Dermis blood vessel endothelial cell (primary cell): ENCODE measurements at places on chromosomes 2 and 18. TPM values are rescaled to one million over a fixed set of nuclear protein-coding genes. Genes with fewer than 3 reads are reported as not detected.

The KIF5C gene
- 0.14 and 0.34 TPM in 2 replicates for total RNA-seq

The C2orf66 gene
- total RNA-seq, result under 0.01 and 0.14 TPM in 2 replicates

The RAD51AP2 gene
- total RNA-seq, result not detected in 2 replicates

The MC5R gene
- not detected in 2 replicates for total RNA-seq

The IL1RN gene
- under 0.01 TPM in 1 of 2 replicates, not detected in the other for total RNA-seq

The RIF1 gene
- 43.2 and 55.5 TPM in 2 replicates for total RNA-seq

The HAAO gene
- not detected in 2 replicates for total RNA-seq

The BCL2 gene
- 0.88 and 1.4 TPM in 2 replicates for total RNA-seq

The FSHR gene
- total RNA-seq, result not detected in 2 replicates

The IFIH1 gene
- 8.2 and 18.7 TPM in 2 replicates for total RNA-seq

The TTL gene
- total RNA-seq, result 20.8 and 27.6 TPM in 2 replicates

The CFAP210 gene
- not detected in 2 replicates for total RNA-seq

The RESP18 gene
- not detected in 2 replicates for total RNA-seq

DNA sequence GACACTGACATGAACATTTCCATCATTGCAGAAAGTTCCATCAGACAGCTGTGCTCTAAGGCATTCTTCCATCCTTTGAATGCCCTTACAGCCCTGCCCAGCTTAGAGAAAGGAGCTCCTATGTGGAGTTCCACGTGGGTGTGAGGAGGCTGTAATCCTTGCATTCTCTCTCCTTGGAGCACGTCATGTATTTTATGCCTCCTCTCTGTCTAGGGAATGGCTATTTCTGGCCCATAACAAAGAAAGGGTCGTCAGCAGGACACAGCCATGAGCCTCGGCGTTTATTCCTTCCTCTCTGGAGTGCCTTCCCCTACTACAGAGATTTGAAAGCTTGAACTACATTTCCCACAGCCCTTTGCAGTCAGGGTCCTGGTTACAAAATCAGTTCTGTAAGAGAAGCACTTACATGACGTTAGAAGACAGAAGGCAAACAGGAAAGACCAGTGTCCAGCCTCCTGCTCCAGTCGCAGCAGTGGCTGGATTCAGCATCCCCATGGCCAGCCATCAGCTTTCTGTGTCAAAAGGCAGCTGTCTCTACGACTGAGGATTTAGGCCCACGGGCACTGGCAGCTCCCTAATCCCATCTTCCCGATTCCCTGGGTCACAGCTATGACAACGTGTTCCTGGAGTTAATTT is 234.9 kb downstream of the TFCP2L1 start:
- no peak for DNase-seq

GRCh38 chr2:130303169-130303568 is 39.5 kb upstream of the IMP4 start:
- no peak for DNase-seq

- DNase-seq, result peak; percentile 19
These were observed 34.5 kb downstream of the FARP2 start for GRCh38 chr2:241390301-241391206.

GRCh38 chr2:235591921-235592320 is 98.1 kb downstream of the AGAP1 start:
- DNase-seq, result no peak

DNA sequence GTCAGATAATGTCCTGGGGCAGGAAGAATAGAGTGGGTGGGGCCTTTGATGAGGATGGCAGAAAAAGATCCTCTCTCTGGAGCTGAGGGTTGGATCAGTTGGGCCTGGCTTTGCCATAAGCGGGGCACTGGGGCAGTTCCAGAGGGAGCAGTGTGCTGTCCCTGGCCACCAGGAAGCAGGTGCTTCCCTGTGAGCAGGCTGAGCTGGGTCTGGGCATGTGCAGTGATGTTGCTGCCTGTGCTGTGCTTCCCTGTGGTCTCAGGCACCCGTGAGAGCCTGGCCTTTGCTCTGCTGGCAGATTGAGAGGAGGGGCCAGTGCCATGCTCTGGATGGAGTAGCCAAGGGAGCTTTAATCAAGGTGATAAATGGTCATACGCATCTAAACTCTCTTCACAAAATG is 14.6 kb upstream of the NPPC start:
- peak; percentile 88 for DNase-seq

DNA sequence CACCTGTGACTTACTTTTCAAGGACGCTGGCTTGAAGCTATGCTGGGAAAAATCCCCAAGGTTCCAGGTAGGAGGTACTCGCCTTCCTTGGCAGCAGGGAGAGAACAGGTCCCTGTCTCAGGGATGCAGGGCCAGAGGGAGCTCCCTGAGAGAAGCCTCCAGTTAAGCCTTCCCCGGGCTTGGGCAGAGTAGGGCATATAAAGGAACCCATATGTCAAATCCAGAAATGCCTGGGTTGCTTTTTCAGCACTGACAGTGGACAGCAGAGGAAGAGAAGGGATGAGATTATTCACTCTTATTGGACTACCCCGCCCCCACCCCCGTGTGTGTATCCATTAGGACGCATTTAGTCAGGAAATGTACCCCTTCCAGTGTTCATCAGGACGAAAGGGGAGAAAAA is 89.3 kb upstream of the TEX51 start:
- DNase-seq, result no peak

- no peak for DNase-seq
These were observed 32.8 kb downstream of the SOCS6 start for GRCh38 chr18:70321616-70322015.

- DNase-seq, result peak; percentile 91
These were observed 46.4 kb upstream of the BZW1 start for GRCh38 chr2:200765139-200765951.

- DNase-seq, result no peak
These were observed 31.9 kb downstream of the ADI1 start for GRCh38 chr2:3487432-3487831.

- DNase-seq, result no peak
These were observed 304.4 kb downstream of the KCNS3 start for GRCh38 chr2:18182861-18183260.

DNA sequence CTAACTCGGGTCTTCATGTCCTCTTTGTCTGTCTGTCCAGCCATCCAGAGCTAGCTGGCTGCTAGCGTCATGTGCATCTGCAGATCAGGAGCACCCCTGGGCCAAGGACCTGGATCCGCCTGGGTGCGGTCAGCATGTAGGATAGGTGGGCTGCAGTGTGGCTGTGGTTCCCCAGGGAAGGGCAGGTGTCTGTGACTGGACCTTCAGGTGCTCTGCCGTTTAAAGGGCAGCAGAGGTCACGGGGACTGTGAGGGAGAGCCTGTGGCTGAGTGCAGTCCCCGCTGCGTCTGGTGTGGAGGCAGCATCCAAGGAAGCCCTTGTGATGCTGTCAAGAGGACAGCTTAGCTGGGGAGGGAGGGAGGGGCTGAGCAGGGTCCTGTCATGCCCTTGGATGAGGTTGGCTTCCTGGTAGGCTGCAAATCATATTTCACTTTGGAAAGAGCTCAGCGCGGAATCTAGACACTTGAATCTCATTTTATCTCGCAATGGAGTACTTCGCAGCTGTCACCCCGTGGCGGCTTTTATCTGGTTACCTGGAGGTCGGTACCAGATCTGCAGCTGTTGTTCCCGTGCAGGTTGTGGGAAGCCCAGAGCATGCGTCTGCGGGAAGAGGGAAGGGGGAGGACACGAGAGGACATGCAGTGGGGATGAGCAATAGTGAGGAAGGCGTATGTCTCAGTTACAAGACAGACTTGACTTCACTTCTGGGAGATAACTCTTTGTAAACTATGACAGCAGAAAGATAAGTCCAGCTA is 5.9 kb upstream of the RALB start:
- DNase-seq, result no peak

- DNase-seq, result peak; percentile 44
These were observed 4.3 kb downstream of the RAX start for GRCh38 chr18:59268721-59269562.

DNA sequence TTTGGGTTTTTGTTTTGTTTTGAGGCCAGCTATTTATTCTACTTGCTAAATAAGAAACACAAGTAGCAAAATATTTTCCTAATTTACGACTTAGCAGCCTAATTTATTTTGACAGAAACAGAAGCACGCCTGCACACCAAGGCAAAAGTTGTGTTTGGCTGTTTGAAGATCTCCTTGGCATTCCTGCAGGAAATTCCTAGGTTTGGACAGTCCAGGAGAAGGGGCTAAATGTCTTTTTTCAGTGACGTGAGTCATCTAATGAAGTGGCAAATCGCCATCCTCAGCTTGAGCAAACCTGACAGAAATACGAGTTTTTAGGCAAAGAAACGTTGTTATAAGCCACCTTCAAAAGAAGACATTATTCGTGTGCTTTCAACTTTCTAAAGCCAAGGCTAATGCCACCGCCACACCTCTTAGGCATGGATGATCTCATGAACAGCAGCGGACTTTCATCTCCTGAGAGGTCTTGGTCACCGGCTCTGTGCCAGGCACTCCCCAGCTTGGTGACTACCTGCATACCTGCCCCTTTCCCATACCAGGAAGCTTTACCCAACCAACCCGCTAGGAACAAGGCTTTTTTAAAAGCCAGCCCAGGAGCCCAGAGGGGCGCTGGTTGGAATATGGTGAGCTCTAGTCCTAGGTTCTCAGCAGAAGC is 30.9 kb downstream of the STK39 start:
- peak; percentile 59 for DNase-seq

- no peak for DNase-seq
These were observed 211.9 kb downstream of the SRBD1 start for GRCh38 chr2:45399040-45399784.

GRCh38 chr2:147716906-147717305 is 127.9 kb upstream of the ACVR2A start:
- no peak for DNase-seq

GRCh38 chr2:59770651-59771050 is 782.8 kb downstream of the BCL11A start:
- DNase-seq, result no peak

- no peak for DNase-seq
These were observed 205.5 kb downstream of the ATAD2B start for GRCh38 chr2:23721454-23721826.

GRCh38 chr2:127406454-127406853 is 11.8 kb upstream of the PROC start:
- DNase-seq, result no peak

GRCh38 chr18:27227721-27228120 is 42.6 kb upstream of the CHST9 start:
- no peak for DNase-seq

DNA sequence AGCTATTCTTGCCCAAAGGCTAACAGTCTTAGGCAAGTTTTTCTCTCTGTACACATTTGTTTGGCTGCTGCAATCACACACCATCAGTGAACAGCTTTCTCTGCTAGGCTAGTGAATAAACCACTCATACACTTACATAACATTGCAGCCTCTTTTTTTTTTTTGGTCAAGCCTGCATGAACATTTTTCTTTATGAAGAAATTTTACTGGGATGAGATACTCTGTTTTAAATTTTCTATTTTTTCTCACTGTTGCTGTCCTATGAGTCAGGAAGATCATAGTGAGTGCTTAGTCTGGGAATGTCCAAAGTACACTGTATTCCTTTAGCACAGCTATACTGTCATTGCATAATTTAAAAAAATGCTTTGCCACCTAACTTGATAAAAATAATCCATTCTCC is 58.5 kb downstream of the ROCK1 start:
- no peak for DNase-seq

GRCh38 chr2:197268786-197269584 is 41.6 kb downstream of the ANKRD44 start:
- DNase-seq, result no peak

DNA sequence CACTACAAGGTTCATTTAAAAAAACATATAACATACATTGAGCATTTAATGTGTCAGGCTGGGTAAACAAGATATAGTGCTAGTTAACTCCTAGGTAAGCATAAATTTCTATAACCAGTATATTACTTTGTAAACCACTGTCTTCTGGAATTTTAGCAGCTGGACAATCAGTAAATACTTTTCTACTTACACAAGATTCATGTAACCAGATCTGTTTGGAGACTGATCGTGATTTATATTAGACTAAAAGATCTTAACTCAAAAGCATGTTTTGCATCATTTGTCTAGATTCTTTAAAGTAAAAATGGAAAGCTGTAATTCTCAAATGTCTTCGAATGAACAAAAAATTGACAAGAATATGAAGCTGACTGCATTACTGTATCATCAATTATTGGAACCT is 941 bp upstream of the SGO2 start:
- DNase-seq, result no peak

DNA sequence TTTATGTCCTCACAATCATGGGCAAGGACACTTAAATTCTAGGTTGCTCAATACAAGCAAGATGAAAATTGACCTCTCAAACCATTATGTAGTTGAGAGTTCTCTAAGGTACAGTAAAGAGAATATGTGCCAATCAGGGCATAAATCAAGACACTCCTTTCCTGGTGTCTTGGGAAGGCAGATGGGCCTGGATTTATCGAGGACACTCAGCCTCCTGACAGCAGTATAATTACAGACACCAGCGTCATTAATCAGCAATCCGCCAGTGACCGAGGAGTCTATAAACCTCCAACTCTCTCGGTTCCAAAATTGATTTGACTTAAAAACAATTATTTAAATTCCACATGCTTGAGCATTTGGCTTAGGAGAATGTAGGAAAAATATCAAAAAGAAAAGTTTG is 75.7 kb upstream of the DAPL1 start:
- no peak for DNase-seq

DNA sequence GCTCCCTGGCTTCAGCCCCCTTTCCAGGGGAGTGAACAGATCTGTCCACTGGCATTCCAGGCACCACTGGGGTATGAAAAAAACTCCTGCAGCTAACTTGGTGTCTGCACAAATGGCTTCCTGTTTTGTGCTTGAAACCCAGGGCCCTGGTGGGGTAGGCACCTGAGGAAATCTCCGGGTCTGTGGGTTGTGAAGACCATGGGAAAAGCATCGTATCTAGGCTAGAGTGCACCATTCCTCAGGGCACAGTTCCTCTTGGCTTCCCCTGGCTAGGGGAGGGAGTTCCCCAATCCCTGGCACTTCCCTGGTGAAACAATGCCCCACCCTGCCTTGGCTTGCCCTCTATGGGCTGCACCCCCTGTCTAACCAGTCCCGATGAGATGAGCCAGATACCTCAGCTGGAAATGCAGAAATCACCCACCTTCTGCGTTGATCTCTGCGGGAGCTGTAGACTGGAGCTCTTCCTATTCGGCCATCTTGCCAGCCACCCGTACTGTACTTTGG is 34.1 kb downstream of the TFPI start:
- no peak for DNase-seq

DNA sequence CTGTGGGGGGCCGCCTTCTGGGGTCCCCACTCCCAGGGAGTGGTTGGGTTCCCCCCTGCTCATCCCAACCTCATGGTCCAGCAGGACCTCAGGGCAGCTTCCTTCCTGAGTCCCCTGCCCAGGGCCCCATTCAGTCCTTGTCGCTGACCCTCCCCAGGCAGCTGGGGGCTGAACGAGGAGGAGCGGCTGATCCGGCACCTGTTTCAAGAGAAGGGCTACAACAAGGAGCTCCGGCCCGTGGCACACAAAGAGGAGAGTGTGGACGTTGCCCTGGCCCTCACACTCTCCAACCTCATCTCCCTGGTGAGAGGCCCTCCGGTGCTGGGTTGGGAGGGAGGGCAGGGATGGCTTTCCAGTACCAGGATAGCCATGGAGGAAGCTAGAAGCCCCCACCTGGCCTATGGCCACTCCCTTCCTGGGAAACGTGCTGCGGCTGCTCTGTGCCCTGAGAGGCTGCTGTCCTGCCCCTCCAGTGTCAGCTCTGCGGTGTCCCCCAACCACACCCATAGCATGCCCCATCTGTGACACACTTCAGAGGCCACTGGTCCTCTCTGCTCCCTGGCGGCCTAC is 497 bp downstream of the CHRND start:
- DNase-seq, result no peak

GRCh38 chr18:50653402-50654093 is 93.7 kb downstream of the MAPK4 start:
- DNase-seq, result no peak

GRCh38 chr2:109069331-109070194 is 59.4 kb upstream of the SH3RF3 start:
- no peak for DNase-seq

GRCh38 chr2:189111063-189111715 is 68.4 kb downstream of the COL5A2 start:
- DNase-seq, result no peak

- no peak for DNase-seq
These were observed 926.5 kb upstream of the CNTNAP5 start for GRCh38 chr2:123098619-123099018.
